ENCODE measurements at places on chromosomes 6 and 20. TPM values are rescaled to one million over a fixed set of nuclear protein-coding genes. Genes with fewer than 3 reads are reported as not detected.

Gene HAO1
- not detected for total RNA-seq

Gene GHRH
- total RNA-seq: not detected

Gene TP53RK
- 29.2 TPM for total RNA-seq

Gene ASIP
- total RNA-seq: 0.96 TPM

DNA sequence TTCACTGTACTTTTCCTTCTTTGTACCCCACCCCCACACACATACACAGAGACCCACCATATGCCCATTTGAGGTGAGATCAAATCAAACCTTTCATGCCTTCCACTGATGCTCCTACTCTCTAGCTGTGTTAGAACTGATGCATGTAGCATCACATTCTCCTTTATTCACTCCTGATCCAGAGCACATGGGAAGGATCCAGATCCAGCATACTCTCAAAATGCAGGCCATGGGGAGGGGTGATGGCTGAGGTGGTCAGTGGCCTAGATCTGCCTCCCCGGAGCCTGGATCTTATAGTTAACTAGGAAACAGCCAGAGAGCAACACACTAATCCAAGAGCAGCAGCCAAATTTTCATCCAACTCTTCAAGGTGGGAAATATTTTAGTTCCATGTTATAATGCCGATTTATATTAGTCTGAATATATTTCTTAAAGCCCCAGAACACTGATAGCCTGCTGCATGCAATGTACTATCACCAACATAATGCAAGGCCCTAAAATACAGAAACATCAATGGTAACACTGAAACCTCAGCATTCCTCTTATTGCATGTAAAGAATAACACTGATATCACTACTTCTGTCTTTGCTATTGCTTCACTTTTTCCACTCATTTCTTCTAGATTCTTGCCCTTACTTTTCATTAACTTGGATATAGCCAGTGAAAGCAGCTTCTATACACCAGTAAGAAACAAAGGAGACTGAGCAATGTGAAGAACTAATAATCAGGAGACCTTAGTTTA lies 126.8 kb upstream of the BEND6 start:
- no peak overlapping the region for H3K4me3 ChIP-seq
- H3K27me3 ChIP-seq: no peaks in the 10 kb centered on the region
- no peak overlapping the region for H3K27ac ChIP-seq

DNA sequence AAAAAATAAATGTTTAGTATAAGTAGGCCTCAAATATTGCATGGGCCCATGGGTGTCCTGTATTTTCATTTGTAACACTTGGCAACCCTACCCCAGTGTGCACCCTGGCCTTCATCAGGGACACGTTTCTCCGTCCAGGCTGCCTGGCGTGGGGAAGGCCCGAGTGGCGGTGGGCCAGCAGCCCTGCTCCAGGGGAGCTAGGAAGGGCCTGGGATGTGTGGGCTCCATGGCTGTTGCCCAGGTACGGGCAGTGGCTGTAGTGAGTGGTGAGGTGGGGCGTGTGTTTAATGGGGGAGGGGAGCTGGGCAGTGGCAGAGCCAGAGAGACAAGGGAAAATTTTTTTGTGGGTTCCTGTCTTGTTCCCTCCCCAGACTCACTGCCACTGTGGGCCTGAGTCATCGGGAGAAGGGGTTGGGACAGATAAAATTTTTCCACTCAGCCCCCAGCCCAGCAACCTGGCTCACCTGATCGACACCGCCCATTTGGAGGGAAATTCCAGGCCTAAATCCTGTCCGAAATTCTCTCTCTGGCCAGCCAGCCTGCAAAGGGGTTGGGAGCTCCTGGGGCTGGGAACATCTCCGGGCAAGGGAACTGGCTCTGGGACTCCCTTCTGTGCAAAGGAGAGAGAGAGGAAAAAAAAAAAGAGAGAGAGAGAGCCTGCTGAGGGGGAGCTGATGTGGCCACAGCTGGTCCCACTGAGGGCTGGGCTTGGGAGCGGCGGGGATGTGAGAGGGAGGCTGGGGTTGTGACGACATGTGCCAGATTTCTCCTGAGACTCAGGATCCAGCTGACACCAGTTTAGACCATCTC lies 32.5 kb upstream of the VEGFA start:
- DNase-seq: no peak
- no peaks in the 10 kb centered on the region for H3K4me1 ChIP-seq
- no peaks in the 10 kb centered on the region for H3K36me3 ChIP-seq
- H3K4me3 ChIP-seq: no peak overlapping the region

GRCh38 chr6:167676666-167677421 lies 149.9 kb upstream of the AFDN start:
- no peaks in the 10 kb centered on the region for H3K36me3 ChIP-seq
- H3K4me3 ChIP-seq: no peak overlapping the region
- DNase-seq: no peak
- peaks cover 9% of the 10 kb centered on the region for H3K4me1 ChIP-seq

DNA sequence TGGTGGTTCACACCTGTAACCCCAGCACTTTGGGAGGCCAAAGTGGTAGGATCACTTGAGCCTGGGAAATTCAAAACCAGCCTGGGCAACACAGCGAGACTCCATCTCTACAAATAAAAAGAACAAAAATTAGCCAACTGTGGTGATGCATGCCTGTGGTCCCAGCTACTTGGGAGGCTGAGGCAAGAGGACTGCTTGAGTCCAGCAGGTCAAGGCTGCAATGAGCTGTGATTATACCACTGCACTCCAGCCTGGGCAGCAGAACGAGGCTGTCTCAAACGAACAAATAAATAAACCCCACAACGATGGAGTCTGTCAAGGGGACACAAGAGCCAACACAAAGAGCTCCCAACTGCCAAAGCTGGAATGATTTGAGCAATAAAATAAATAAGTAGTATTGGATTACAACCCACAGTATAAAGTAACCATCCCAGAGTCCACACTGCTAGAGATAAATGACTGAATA lies 13.5 kb downstream of the ZMYND8 start:
- DNase-seq: no peak
- no peaks in the 10 kb centered on the region for H3K36me3 ChIP-seq
- H3K27me3 ChIP-seq: no peaks in the 10 kb centered on the region
- H3K4me1 ChIP-seq: peaks cover under 1% of the 10 kb centered on the region

DNA sequence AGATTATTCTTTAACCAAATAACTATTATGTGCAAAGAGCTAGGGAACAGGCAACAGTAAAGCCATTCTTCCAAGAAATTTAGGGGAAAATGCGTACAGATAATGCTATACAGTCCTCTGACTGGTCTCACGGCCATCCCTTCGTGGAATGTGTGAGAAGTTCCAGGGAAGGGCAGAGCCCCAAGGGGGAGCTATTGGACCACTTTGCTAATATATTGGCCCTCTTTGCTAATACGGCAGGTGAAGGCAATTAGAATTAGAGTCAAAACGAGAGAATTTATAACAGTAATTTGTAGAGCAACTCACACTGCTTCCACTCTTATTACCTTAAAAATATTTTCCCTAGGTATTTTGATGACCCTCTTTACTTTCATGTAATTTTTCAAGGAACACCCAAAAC lies 140.4 kb downstream of the IMPG1 start:
- peaks cover 3% of the 10 kb centered on the region for H3K36me3 ChIP-seq
- no peaks in the 10 kb centered on the region for H3K4me1 ChIP-seq
- H3K27ac ChIP-seq: no peak overlapping the region
- no peak overlapping the region for H3K4me3 ChIP-seq
- no peak for DNase-seq

DNA sequence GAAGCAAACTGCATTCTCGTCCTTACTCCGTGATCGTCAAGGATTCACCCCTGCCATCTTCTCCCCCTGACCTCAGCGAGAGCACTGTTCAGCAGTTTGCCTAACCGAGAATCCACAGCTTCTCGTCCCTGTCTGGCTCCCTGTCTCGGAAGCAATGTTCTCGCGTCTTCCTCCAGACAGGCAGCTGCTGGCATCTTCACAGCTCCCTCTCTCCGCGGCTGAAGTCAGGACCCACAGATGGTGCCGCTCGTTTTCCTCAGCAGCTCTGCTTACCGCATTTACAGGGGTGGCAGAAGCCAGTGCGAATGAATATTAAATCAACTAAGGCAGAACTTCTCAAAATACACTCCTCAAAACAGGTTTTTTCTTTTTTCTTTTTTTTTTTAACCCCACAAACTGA lies 18.9 kb upstream of the SLC22A2 start:
- DNase-seq: no peak
- H3K4me3 ChIP-seq: no peak overlapping the region
- H3K36me3 ChIP-seq: no peaks in the 10 kb centered on the region
- no peak overlapping the region for H3K27ac ChIP-seq

GRCh38 chr6:33375143-33375671 lies 16.4 kb upstream of the KIFC1 start:
- peaks cover 10% of the 10 kb centered on the region for H3K4me1 ChIP-seq
- peak; percentile 78 for DNase-seq
- peak overlapping the region; percentile 8 for H3K4me3 ChIP-seq
- H3K27ac ChIP-seq: peak overlapping the region; percentile 83
- H3K36me3 ChIP-seq: no peaks in the 10 kb centered on the region

- no peaks in the 10 kb centered on the region for H3K27me3 ChIP-seq
- DNase-seq: no peak
These were observed 14.9 kb downstream of the RREB1 start for GRCh38 chr6:7122684-7123083.

- no peak for DNase-seq
- no peaks in the 10 kb centered on the region for H3K27me3 ChIP-seq
- no peaks in the 10 kb centered on the region for H3K4me1 ChIP-seq
- H3K36me3 ChIP-seq: no peaks in the 10 kb centered on the region
- H3K27ac ChIP-seq: no peak overlapping the region
These were observed 464.4 kb upstream of the CHD6 start for GRCh38 chr20:42082611-42083010.

- H3K27me3 ChIP-seq: peaks cover 41% of the 10 kb centered on the region
- H3K4me1 ChIP-seq: no peaks in the 10 kb centered on the region
- H3K27ac ChIP-seq: no peak overlapping the region
- no peak for DNase-seq
- no peaks in the 10 kb centered on the region for H3K36me3 ChIP-seq
These were observed 19.4 kb upstream of the MRGBP start for GRCh38 chr20:62776692-62777527.

- H3K27me3 ChIP-seq: no peaks in the 10 kb centered on the region
- no peak overlapping the region for H3K4me3 ChIP-seq
- H3K4me1 ChIP-seq: no peaks in the 10 kb centered on the region
- no peak for DNase-seq
- no peaks in the 10 kb centered on the region for H3K36me3 ChIP-seq
These were observed 156.2 kb downstream of the BTBD9 start for GRCh38 chr6:38483526-38483925.

GRCh38 chr6:82251942-82252341 lies 4.4 kb upstream of the IBTK start:
- H3K4me3 ChIP-seq: no peak overlapping the region
- no peaks in the 10 kb centered on the region for H3K36me3 ChIP-seq
- H3K27me3 ChIP-seq: no peaks in the 10 kb centered on the region
- no peaks in the 10 kb centered on the region for H3K4me1 ChIP-seq

DNA sequence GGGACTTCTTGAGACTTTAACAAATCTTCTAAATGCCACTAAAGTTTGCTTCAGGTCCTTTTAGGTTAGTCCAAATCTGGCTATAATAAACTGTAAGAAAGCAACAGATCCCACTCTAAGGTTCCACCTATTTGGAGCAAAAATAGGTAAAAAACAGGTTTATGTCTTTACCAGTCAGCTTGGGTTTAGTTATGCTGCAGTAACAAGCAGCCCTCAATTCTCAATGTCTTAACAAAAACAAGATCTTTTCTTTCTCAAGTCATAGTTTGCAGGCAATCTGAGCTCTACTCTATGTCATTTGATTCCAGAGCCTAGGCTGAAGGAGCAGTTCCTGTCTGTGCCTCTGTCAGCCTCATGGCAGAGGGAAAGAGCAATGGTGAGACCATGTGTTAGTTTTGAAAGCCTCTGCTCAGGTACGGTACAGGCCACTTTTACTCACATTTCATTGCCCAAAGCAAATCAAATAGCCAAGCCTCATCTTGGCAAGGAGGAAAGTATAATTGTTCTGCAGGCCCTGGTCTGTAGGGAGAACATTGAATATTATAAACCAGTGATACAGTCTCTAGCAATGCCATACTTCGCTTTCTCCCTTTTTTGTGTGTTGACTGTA lies 108.6 kb downstream of the CD83 start:
- no peak overlapping the region for H3K4me3 ChIP-seq
- no peak for DNase-seq
- H3K4me1 ChIP-seq: no peaks in the 10 kb centered on the region
- no peaks in the 10 kb centered on the region for H3K36me3 ChIP-seq

- H3K27ac ChIP-seq: no peak overlapping the region
- H3K27me3 ChIP-seq: no peaks in the 10 kb centered on the region
- peaks cover 4% of the 10 kb centered on the region for H3K4me1 ChIP-seq
- DNase-seq: no peak
These were observed 19.9 kb upstream of the CCN6 start for GRCh38 chr6:112033791-112034615.

- no peaks in the 10 kb centered on the region for H3K4me1 ChIP-seq
- no peak overlapping the region for H3K27ac ChIP-seq
- no peak for DNase-seq
These were observed 370.3 kb upstream of the JARID2 start for GRCh38 chr6:14875481-14876063.

GRCh38 chr6:108121612-108122011 lies 44.2 kb upstream of the NR2E1 start:
- no peak for DNase-seq
- H3K27ac ChIP-seq: no peak overlapping the region
- H3K27me3 ChIP-seq: no peaks in the 10 kb centered on the region
- no peak overlapping the region for H3K4me3 ChIP-seq

DNA sequence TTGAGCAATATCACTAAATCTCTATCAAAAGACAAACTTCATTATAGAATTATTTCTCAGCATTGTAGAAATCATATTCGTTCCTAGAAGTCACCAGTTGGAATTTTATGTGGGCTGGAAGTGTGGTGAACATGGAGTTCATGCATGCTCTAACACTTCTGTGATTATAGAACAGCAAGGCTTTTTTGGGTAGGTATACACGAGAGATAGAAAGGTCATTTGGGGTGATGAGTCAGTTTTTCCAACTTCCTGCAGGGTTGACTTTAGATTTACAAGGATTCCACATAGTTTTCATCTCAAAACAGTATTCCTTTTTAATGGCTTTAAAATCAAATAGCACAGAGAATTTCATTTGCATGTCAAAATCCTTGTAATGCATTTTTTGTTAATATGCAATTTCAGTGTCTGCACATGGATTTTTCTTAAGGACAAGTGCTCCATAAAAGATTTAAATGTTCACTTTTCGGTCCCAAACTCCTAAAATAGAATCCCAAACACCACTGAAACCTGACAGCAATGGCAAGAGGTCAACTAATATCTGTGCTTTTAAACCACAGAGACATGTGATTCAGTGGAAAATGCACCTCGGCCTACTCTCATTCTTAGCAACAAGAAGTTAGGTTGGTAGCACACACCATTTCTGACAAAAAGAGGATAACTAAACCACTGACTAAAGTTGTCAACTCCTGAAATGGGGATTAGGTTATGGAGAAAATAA lies 211.0 kb downstream of the MOXD1 start:
- H3K27me3 ChIP-seq: no peaks in the 10 kb centered on the region
- no peak for DNase-seq
- H3K4me1 ChIP-seq: peaks cover 5% of the 10 kb centered on the region
- H3K27ac ChIP-seq: peak overlapping the region; percentile 74
